ENCODE measurements at places on chromosomes 6 and 20.

DNA sequence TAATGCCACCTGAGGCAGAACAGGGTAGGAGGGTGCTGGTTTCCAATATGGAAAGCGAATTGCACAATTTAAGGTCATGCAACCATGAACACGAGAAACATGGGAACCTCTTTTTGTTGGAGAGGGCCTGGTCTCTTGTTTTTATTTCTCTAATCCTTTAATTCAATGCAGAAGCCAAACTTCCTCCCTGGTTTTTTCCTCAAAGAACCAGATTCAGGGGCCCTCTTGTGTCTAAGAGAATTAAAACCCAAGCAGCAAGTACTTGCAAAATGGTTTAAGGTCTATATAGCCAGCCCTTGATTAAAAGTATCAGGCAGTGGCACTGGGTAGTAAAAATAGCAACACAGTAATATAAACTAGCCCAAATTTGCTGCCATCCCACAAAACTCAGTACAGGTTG, 19.5 kb downstream of the GSTA4 start:
- no peak for DNase-seq

- no peak for DNase-seq
Measured at GRCh38 chr6:124943658-124944057, 18.6 kb upstream of the RNF217 start.

DNA sequence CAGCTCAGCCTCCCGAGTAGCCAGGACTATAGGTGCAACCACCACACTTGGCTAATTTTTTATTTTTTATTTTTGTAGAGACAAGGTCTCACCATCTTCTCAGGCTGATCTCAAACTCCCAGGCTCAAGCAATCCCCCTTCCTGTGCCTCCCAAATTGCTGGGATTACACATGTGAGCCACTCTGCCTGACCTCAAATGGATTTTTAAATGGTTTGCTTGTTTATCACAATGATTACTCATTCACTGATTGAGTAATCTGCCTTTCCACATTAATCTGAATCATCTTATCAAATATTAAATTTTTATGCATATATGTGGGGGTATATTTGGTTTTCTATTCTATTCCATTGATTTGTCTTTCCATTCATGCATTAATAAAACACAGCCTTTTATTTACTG, 9.4 kb upstream of the KHDC1L start:
- no peak for DNase-seq

DNA sequence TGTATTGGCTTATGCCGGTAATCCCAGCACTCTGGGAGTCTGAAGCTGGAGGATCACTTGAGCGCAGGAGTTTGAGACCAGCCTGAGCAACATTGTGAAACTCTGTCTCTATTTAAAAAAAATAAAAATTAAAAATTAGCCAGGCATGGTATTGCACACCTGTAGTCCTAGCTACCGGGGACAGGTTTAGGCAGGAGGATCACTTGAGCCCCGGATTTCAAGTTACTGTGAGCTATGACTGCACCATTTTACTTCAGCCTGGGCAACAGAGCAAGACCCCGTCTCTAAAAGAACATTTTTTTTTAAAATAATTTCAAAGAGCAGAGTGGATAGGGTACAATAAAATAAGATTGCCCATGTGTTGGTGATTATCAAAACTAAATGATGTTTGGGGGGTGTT, 482.9 kb upstream of the SOX4 start:
- no peak for DNase-seq

- DNase-seq, result no peak
Measured at GRCh38 chr6:43544461-43544860, 27.6 kb downstream of the POLR1C start.

- DNase-seq, result peak; percentile 23
Measured at GRCh38 chr6:150078788-150079187, 9.9 kb upstream of the ULBP3 start.

GRCh38 chr20:47212606-47213207, 143.8 kb downstream of the ZMYND8 start:
- no peak for DNase-seq

GRCh38 chr6:41779336-41779735, 364 bp downstream of the FRS3 start:
- no peak for DNase-seq

DNA sequence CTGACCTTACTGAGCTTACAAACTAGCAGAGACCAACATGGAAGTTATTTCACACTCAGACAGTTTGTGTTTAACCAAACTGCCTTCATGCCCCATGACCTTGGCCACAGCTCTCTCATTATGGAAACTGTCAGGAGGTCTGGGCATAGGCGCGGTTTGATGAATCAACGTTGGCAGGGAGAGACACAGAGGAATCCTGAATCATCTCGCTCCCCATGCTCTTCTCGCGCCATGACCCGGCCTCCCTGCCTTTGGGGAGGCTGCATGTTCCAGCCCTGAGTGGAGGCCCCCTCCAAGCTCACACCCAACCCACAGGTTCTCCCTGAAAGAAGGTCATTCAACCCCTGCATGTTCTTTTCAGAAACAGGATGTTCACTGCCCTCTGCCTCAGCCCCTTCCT, 15.9 kb upstream of the GDAP1L1 start:
- no peak for DNase-seq

GRCh38 chr6:18447552-18447951, 60.4 kb downstream of the RNF144B start:
- no peak for DNase-seq

GRCh38 chr6:101486124-101486523, 92.6 kb downstream of the GRIK2 start:
- no peak for DNase-seq

- DNase-seq, result no peak
Measured at GRCh38 chr20:8602389-8603116, 466.3 kb upstream of the PLCB4 start.

GRCh38 chr20:40813029-40813431, 124.0 kb upstream of the MAFB start:
- peak; percentile 49 for DNase-seq

Data from islet precursor cell (in vitro differentiated cells).